ENCODE measurements at places on chromosomes 1 and 21. TPM values are rescaled to one million over a fixed set of nuclear protein-coding genes. Genes with fewer than 3 reads are reported as not detected.

FCN3 gene
- total RNA-seq: not detected

NBPF6 gene
- total RNA-seq: not detected

GRIK3 gene
- not detected for total RNA-seq

LCE2A gene
- total RNA-seq: not detected

KIAA0040 gene
- 0.99 TPM for total RNA-seq

OR2L13 gene
- not detected for total RNA-seq

RCC1 gene
- total RNA-seq: 101 TPM

AJAP1 gene
- total RNA-seq: 0.57 TPM

IFNLR1 gene
- not detected for total RNA-seq

CD244 gene
- total RNA-seq: not detected

SORT1 gene
- 3.0 TPM for total RNA-seq

All from fibroblast of the aortic adventitia (primary cell).